SK-MEL-5 (cell line): ENCODE measurements at places on chromosomes 1 and 21. TPM values are rescaled to one million over a fixed set of nuclear protein-coding genes. Genes with fewer than 3 reads are reported as not detected.

LAD1 gene
- total RNA-seq, result 0.34 and 0.83 TPM in 2 replicates

C1orf74 gene
- total RNA-seq, result 3.4 and 4.8 TPM in 2 replicates

PTPN7 gene
- total RNA-seq, result not detected in 2 replicates

UBL4B gene
- not detected in 2 replicates for total RNA-seq

FNDC5 gene
- total RNA-seq, result 0.42 TPM in 1 of 2 replicates, not detected in the other

GUCA2A gene
- total RNA-seq, result not detected in 2 replicates

GLMP gene
- total RNA-seq, result 408 and 450 TPM in 2 replicates

HSD3B1 gene
- total RNA-seq, result not detected in 2 replicates

HFM1 gene
- total RNA-seq, result 2.9 and 6.8 TPM in 2 replicates

ADSS2 gene
- 59.4 and 65.4 TPM in 2 replicates for total RNA-seq

AHDC1 gene
- total RNA-seq, result 4.4 TPM in 2 replicates

DISC1 gene
- total RNA-seq, result 4.8 and 5.4 TPM in 2 replicates

KCNT2 gene
- not detected in 2 replicates for total RNA-seq

RBP7 gene
- not detected in 2 replicates for total RNA-seq

AGO1 gene
- 10.1 and 13.4 TPM in 2 replicates for total RNA-seq

CCDC181 gene
- 0.13 TPM in 1 of 2 replicates, not detected in the other for total RNA-seq

OR2T10 gene
- not detected in 2 replicates for total RNA-seq

SPRR2A gene
- total RNA-seq, result not detected in 2 replicates

CAMSAP2 gene
- 26.6 and 32.8 TPM in 2 replicates for total RNA-seq

DNASE2B gene
- total RNA-seq, result 0.18 TPM in 1 of 2 replicates, not detected in the other

MAN1C1 gene
- 0.40 and 0.67 TPM in 2 replicates for total RNA-seq

TMEM125 gene
- not detected in 2 replicates for total RNA-seq

SERPINC1 gene
- total RNA-seq, result not detected in 2 replicates

TRIM58 gene
- 0.13 and 0.16 TPM in 2 replicates for total RNA-seq

RGS1 gene
- 0.16 and 0.29 TPM in 2 replicates for total RNA-seq

CA6 gene
- 0.26 and 0.53 TPM in 2 replicates for total RNA-seq

PPIAL4G gene
- total RNA-seq, result not detected in 2 replicates

FCGR3B gene
- not detected in 2 replicates for total RNA-seq

ELAVL4 gene
- total RNA-seq, result 0.05 and 0.16 TPM in 2 replicates

CFAP141 gene
- not detected in 2 replicates for total RNA-seq

PTPRF gene
- total RNA-seq, result 6.3 and 8.7 TPM in 2 replicates

S100A9 gene
- not detected in 2 replicates for total RNA-seq

SELE gene
- total RNA-seq, result not detected in 2 replicates

TNFRSF1B gene
- total RNA-seq, result 4.4 and 5.0 TPM in 2 replicates

CDC7 gene
- 9.3 and 9.9 TPM in 2 replicates for total RNA-seq

CD53 gene
- total RNA-seq, result not detected in 2 replicates

TMEM51 gene
- 16.2 and 18.9 TPM in 2 replicates for total RNA-seq

VCAM1 gene
- not detected in 2 replicates for total RNA-seq
